ENCODE measurements at places on chromosomes 7 and 10.

DNA sequence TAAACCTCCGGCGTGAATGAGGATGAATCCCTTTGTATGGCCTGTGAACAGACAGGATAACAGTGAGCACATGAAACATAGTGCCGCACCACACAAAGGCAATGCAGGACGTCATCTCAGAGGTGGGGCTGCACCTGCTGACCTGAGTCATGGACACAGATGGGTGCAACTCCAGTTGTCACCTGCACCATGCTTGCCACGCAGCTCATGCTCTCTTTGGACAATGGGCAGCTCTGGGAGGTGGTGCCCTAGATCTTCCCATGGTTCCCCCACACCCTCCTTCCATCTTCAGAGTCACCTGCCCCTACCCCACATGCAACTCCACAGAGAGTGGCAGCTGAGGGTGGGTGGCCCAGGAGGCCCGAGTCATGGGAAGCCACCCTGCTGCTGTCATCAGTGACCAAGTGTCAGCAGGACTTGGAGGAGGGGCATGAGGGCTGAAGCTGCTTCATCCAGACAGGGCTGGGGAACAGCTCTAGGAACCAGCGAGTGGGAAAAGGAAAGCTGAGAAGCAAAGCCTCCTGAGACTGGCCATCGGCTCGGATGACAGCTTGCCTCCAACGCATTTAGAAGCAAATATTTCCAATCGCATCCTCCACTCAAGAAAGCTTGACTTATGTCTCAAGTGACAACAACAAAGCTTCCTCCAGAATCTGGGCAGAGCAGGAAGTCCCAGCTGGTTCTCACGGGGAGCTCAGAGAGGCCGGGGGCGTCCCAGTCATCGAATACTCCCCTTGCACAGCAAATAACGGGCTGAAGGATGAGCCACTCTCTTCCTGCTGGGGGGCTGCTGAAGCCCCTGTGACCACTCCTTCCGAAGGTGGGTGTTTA lies 27.1 kb downstream of the VIPR2 start:
- H3K4me3 ChIP-seq: no peak overlapping the region
- no peak overlapping the region for H3K27ac ChIP-seq
- H3K4me1 ChIP-seq: no peaks in the 10 kb centered on the region
- peak; percentile 5 for DNase-seq

DNA sequence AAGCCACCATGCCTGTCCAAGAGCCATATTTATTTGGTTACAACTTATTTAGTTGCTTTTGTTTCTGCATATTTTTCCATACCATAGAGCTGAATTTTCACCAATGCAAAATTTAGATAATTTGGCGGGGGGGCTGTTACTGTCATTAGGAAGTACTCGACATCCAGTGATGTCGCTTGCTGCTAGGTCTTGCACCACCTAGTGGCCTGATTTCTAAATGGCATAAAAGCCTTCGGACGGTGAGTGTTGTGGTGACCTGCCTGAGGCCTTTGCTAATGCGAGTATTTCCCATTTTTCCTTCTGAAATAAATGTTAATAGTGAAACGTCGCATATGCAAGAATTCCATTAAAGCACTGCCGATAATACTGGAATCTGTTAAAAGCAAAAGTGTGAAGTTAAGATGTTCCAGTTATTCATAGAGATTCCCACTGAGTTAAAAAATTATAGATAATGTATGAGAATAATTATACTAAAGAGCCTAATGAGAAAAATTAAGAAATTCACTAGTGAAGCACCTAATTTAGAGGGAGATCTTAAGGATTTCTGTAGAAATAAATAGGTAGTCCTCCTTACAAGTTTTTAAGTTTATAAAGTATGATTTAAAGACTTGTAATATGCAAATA lies 86.1 kb upstream of the DNAJB6 start:
- H3K4me1 ChIP-seq: no peaks in the 10 kb centered on the region
- H3K27me3 ChIP-seq: no peaks in the 10 kb centered on the region
- no peak overlapping the region for H3K4me3 ChIP-seq
- H3K36me3 ChIP-seq: no peaks in the 10 kb centered on the region

DNA sequence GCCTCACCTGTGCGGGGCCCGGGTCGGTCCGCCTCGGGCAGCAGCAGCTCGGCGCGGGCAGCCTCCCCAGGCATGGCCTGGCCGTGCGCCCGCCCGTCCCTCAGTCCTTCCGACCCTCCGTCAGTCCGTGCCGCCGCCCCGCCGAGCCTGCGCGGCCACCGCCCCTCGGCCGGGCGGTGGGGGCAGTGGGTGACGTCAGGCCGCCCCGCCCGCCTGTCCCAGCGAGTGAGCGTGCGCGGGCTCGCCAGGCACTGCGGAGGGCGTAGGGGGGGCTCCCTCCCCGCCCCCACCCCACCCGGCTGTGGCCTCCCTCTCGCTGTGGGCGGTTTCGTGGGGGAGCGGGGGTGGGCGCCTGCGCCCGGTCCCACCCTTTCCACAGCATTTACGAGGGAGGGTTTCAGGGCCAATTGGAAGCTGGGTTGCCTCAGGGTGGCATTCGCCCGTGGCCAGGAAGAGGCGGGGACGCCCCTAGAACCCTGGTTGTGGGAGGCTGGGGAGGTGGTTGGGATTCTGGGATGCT lies at the start of gene NACAD:
TSS of gene NACAD (minus strand) at position 149 of the 520 bp plus-strand sequence. CDS start at position 74, 75 bp downstream.
- no peaks in the 10 kb centered on the region for H3K36me3 ChIP-seq
- H3K27ac ChIP-seq: peak within 1 kb of the TSS; percentile 76
- H3K27me3 ChIP-seq: no peaks in the 10 kb centered on the region
- DNase-seq: peak; percentile 56
- peak within 1 kb of the TSS; percentile 56 for H3K4me3 ChIP-seq

DNA sequence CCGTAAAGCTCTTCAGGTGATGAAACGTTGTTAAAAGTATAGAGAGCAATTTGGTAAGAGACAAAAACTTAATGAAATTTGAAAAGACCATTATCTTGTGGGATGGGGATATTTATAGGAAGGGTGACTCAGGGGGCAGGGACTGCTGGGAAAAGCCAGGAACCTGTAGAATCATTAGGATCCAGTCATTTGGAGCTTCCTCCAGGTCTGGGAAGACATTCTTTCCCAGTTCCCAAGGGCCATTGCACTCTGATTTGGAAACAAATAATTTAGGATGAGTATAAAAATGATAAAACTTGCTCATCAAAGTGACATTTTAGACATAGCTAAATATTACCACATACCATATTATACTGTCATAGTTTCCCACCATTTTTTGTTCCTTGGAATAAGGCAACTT lies 143.9 kb downstream of the PFKFB3 start:
- H3K4me3 ChIP-seq: no peak overlapping the region
- no peaks in the 10 kb centered on the region for H3K27me3 ChIP-seq

DNA sequence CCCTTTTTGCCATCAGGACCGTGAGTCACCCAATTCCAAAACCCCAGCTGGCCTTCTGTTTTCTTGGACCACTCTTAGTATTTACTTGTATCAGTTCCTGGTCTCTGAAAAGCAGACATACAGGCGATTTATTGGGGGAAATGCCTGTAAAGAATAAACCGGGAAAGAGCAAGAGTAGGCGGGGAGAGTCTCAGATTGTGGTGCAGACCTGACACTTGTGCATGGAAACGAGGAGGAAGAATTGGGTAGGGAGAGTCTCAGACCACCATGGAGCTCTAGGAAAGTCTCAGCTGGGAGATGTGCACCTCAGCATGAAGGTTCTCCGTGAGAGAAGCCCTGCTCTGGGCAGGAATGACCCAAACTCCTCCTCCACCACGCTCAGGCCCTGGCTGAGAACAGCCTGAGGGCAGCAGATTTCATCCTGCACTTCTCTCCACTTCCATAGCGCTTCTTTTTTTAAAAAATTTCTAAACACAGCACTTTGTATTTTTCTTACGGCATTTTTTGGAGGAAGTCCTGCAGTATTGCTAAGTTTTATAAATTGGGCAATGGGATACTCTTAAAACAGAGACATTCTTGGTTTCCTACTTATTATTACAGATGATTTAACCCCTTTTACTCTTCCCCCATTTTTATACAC lies 6.1 kb upstream of the TASOR2 start:
- no peaks in the 10 kb centered on the region for H3K36me3 ChIP-seq
- H3K4me1 ChIP-seq: no peaks in the 10 kb centered on the region
- no peak overlapping the region for H3K4me3 ChIP-seq
- no peak for DNase-seq
- H3K27me3 ChIP-seq: no peaks in the 10 kb centered on the region

DNA sequence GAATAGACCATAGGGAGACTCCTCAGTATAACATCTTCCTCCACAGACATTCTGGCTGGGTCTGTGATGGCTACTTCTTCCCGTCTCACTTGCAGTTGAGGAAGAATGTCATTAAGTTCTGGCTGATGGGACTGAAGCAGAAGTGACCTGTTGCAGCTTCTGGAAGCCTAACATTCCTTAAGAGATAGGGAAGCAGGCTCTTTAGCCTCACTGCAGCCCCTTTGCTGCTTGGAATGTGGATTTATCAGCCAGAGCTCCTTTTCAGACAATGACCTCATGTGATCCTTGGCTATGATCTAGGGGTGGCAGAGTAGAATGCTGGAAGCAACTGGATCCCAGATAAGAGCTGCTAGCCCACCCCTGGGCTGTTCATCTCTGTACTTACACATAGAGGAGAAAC lies 142.5 kb downstream of the RNF216 start:
- no peak overlapping the region for H3K4me3 ChIP-seq
- no peaks in the 10 kb centered on the region for H3K36me3 ChIP-seq
- no peak for DNase-seq
- no peak overlapping the region for H3K27ac ChIP-seq
- H3K4me1 ChIP-seq: peaks cover 14% of the 10 kb centered on the region

- H3K27ac ChIP-seq: peak overlapping the region; percentile 87
- H3K4me1 ChIP-seq: no peaks in the 10 kb centered on the region
- peak; percentile 47 for DNase-seq
- peak overlapping the region; percentile 44 for H3K4me3 ChIP-seq
- H3K36me3 ChIP-seq: no peaks in the 10 kb centered on the region
- H3K27me3 ChIP-seq: no peaks in the 10 kb centered on the region
Measured at GRCh38 chr10:3828404-3829155, 43.6 kb upstream of the KLF6 start.

GRCh38 chr7:51012569-51013217 lies 230.0 kb upstream of the GRB10 start:
- H3K4me1 ChIP-seq: no peaks in the 10 kb centered on the region
- H3K27ac ChIP-seq: no peak overlapping the region
- no peaks in the 10 kb centered on the region for H3K36me3 ChIP-seq
- H3K4me3 ChIP-seq: no peak overlapping the region
- no peaks in the 10 kb centered on the region for H3K27me3 ChIP-seq

DNA sequence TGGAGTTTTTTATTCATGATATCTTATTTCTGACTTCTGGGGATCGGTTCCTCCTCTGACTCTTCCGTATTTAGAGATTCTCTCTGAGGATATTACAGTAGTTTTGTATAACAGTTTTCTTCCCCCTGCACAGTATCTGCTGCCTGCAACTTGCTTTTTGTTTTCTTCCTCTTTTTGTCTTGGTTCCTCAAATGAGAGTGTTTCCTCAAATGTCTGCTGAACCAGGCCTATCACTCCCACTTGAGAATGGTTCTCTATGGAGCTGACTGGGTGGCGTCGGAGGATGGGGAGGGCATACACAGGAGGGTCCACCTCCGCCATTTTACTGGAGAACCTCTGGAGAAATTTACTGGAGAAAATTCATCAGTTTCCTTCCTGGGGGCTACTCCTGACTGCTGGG lies 27.7 kb downstream of the ARHGAP22 start:
- H3K4me3 ChIP-seq: no peak overlapping the region
- H3K27me3 ChIP-seq: no peaks in the 10 kb centered on the region
- no peaks in the 10 kb centered on the region for H3K4me1 ChIP-seq
- no peaks in the 10 kb centered on the region for H3K36me3 ChIP-seq
- no peak overlapping the region for H3K27ac ChIP-seq

- H3K4me1 ChIP-seq: no peaks in the 10 kb centered on the region
- H3K27ac ChIP-seq: peak overlapping the region; percentile 61
- no peak overlapping the region for H3K4me3 ChIP-seq
- H3K27me3 ChIP-seq: no peaks in the 10 kb centered on the region
- DNase-seq: no peak
Measured at GRCh38 chr7:55026086-55026790, 7.4 kb downstream of the EGFR start.

- no peaks in the 10 kb centered on the region for H3K36me3 ChIP-seq
- no peak overlapping the region for H3K27ac ChIP-seq
- no peak overlapping the region for H3K4me3 ChIP-seq
- H3K27me3 ChIP-seq: no peaks in the 10 kb centered on the region
- no peaks in the 10 kb centered on the region for H3K4me1 ChIP-seq
Measured at GRCh38 chr7:83921941-83922607, 272.5 kb downstream of the SEMA3A start.

DNA sequence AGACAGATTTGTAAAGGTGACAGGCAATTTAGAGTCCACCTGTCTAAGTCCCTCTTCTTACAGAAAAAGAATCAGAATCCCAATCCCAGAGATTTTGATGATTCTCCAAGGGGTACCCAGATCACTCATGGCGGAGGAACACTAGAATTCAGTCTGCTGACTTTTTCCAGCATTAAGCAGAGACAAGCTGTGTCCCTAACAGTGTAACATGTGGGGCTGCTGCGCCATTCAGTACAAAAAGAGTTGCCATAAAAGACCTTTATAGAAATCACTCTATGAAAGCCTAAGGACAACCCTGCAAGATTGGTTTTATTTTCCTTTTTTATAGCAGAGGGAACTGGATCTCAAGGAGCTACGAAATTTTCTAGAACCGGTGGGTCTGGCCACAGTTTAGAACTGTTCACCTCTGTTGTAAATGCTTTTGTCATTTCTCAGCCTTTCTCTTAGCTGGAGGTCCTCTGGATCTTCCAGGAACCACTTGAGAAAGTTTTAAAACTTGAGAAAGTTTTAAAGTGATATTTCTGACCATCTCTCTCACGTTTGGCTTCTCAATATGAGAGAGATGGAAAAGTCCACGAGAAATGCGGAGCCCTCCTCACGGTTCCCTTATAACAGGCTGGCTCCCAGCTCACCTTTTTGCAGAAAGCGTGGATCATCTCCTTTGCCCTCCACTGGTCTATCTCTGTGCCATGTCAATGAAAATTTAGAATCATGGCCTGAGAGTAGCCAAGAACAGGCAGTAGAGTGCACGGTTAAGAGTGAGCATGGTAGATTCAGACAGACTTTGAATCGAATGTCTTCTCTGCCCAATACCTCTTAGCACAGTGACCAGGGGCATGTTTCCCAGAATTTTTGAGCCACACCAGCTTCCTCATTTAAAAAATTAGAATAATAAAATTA lies 826 bp downstream of the GIMAP7 start:
- no peak for DNase-seq
- H3K27ac ChIP-seq: peak overlapping the region; percentile 48
- peak overlapping the region; percentile 18 for H3K4me3 ChIP-seq
- no peaks in the 10 kb centered on the region for H3K27me3 ChIP-seq

DNA sequence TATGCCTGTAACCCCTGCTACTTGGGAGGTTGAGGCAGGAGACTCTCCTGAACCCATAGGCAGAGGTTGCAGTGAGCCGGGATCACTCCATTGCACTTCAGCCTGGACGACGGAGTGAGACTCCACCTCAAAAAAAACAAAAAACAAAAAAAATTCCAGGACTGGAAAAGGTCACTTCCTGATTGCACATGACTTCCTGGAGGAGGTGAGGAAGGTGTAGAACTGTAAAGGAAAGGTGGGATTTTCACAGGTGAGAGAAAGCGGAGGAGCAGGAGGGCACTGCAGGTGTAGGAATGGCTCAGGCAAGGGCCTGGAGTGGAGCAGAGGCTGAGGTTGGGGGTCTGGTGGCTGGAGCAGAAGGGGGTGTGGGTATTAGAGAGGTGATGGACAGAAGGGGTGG lies 3.2 kb upstream of the MUC3A start:
- H3K27ac ChIP-seq: no peak overlapping the region
- DNase-seq: no peak
- no peaks in the 10 kb centered on the region for H3K4me1 ChIP-seq
- no peaks in the 10 kb centered on the region for H3K27me3 ChIP-seq
